Liver (tissue), 10 donors: ENCODE measurements at places on chromosomes 11 and 22. TPM values are rescaled to one million over a fixed set of nuclear protein-coding genes. Genes with fewer than 3 reads are reported as not detected.

DNA sequence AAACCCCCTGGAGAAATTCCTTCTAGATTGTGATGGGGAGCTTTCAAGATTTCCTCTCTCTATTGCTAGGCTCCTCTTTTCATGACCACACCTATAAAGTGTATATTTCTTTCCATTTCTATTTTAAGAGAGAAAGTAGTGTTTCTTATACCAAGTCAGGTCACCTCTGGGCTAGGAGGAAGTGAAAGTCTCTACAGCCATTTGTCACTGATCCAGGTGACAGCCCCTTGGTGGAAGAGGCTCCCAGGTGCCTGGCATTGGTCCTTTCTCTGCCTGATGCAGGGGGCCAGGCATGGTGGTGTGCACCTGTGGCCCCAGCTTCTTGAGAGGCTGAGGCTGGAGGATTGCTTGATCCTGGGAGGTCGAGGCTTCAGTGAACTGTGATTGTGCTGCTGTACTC lies 64.7 kb downstream of the DHCR7 start:
- DNase-seq: no peak
- no peaks in the 10 kb centered on the region for H3K4me1 ChIP-seq
- no peak overlapping the region for H3K4me3 ChIP-seq
- H3K27me3 ChIP-seq: no peaks in the 10 kb centered on the region

DNA sequence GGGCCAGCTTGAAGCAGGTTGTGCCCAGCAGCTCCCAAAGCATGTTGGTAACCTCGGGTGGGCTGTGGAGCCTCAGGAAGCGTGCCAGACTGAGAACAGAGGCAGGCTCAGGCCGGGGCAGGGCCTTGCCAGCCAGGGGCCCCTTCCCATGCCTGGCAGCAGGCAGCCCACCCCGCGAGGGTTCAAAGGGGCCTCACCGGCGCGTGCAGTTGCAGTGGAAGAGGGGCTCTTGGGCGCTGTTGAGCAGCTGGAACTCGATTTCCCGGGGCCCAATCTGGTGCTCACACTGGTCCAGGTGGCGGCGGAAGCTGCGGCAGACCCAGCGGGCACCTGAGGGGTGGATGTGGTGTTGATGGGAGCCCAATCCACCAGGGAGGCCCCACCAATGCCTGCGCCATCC lies 3.6 kb downstream of the PLA2G3 start:
- no peaks in the 10 kb centered on the region for H3K27me3 ChIP-seq
- H3K27ac ChIP-seq: no peak overlapping the region
- no peaks in the 10 kb centered on the region for H3K4me1 ChIP-seq
- no peaks in the 10 kb centered on the region for H3K36me3 ChIP-seq
- no peak for DNase-seq

GRCh38 chr11:23179609-23180008 lies 319.3 kb upstream of the CCDC179 start:
- no peaks in the 10 kb centered on the region for H3K36me3 ChIP-seq
- DNase-seq: no peak
- no peak overlapping the region for H3K4me3 ChIP-seq

GRCh38 chr11:82988936-82989627 lies 82.6 kb downstream of the RAB30 start:
- H3K36me3 ChIP-seq: peaks cover 4% of the 10 kb centered on the region
- H3K4me3 ChIP-seq: no peak overlapping the region
- DNase-seq: no peak
- no peaks in the 10 kb centered on the region for H3K27me3 ChIP-seq
- no peaks in the 10 kb centered on the region for H3K4me1 ChIP-seq

DNA sequence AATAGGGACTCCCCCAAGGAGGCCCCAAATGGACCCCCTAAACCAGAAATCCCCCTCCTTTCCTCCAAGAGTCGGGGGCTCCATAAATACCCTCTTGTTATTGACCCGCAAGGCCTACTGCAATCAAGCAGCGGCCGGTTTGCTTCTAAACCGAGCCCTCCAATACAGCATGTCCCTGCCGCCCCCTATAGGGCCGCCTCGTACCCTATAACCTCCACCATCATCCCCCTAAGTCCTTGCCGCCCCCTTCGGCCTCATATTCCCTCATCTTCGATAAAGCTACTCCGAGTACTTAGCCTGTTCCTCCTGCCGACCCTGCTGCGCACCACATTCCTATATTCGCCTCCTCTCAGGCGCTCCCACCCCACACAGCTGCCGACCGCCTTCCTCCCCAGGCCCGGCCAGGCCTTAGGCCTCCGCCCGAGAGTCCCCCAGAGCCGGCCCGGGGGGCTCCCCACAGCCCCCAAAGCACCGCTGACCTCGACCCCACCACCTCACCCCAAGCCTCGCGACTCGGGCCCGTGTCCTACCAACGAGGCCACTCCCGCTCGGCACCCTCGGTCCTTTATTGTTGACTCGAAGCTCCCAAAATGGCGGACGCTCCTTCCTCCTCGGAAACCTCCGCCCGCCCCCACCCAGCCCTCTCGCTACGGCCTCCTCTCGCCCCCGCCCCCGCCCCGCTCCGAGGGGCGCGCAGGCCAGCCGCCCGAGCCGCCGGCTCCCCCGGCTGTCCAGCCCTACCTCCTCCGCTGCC lies 430 bp downstream of the DDX6 start:
- H3K27ac ChIP-seq: peak overlapping the region; percentile 100
- H3K4me3 ChIP-seq: peak overlapping the region; percentile 73
- H3K36me3 ChIP-seq: peaks cover 4% of the 10 kb centered on the region
- DNase-seq: peak; percentile 82
- H3K27me3 ChIP-seq: no peaks in the 10 kb centered on the region

DNA sequence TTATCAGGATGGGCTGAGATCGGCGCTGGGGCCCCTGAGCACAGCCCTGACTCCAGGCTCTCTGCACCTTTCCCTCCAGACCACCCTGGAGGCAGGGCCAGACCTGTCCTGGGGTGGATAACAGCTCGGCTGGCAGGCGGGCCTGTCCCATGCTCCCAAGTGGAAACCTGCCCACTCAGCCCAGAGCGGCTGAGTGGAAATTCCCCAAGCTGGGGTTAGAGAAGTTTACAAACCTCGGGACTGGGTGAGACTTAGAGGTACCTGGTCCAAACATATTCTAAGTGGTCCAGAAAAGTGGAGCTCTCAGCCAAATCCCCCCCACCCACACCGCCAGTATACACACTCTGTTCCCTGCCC lies 4.8 kb upstream of the FXYD2 start:
- peaks cover 6% of the 10 kb centered on the region for H3K4me1 ChIP-seq
- H3K27ac ChIP-seq: no peak overlapping the region
- no peaks in the 10 kb centered on the region for H3K27me3 ChIP-seq
- peak; percentile 24 for DNase-seq

DNA sequence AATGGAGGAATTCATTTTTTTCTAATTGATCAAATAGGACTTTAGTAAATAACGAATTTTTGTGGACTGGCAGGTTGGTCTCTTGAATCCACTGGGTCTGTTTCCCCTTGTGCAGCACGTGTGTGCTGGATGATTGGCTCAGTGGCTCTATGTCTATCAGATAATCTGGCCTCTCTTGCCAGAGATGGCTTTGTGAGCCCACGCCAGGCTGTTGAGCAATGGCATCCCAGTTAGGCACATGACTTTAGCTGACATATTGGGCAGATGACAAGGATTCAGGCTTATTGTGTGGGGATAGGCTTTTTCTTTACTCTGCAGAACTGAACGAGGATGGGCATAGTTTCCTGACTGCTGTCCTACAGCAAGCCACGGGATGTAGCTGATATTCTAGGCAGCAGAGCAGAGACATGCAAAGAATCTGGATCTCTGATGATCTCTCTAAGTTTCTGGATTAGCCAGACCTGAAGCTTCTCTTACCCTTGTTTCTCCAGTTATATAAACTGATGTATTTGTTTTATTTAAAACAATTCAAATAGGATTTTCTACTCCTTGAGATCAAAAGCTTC lies 144.9 kb downstream of the ARHGAP42 start:
- no peak overlapping the region for H3K4me3 ChIP-seq
- no peaks in the 10 kb centered on the region for H3K27me3 ChIP-seq
- H3K36me3 ChIP-seq: no peaks in the 10 kb centered on the region
- H3K4me1 ChIP-seq: peaks cover 19% of the 10 kb centered on the region

GRCh38 chr11:70200212-70200844 lies 2.8 kb upstream of the FADD start:
- peaks cover 8% of the 10 kb centered on the region for H3K4me1 ChIP-seq
- no peak overlapping the region for H3K4me3 ChIP-seq
- no peak overlapping the region for H3K27ac ChIP-seq
- no peak for DNase-seq
- H3K36me3 ChIP-seq: no peaks in the 10 kb centered on the region

The SLC35F2 gene
- total RNA-seq: 1.4 TPM

The ARHGAP20 gene
- 0.79 TPM for total RNA-seq

The USP2 gene
- total RNA-seq: 4.4 TPM
